ENCODE measurements at places on chromosomes 13 and 19. TPM values are rescaled to one million over a fixed set of nuclear protein-coding genes. Genes with fewer than 3 reads are reported as not detected.

- no peak for DNase-seq
- H3K4me1 ChIP-seq: peaks cover 11% of the 10 kb centered on the region
- H3K27me3 ChIP-seq: peaks cover 86% of the 10 kb centered on the region
- H3K4me3 ChIP-seq: peak overlapping the region; percentile 86
- H3K36me3 ChIP-seq: no peaks in the 10 kb centered on the region
- H3K27ac ChIP-seq: no peak overlapping the region
These were observed 526 bp downstream of the NFIX start for GRCh38 chr19:12995596-12996405.

The ZNF628 gene
- 10.3 TPM for total RNA-seq

The PSG2 gene
- total RNA-seq: not detected

DNA sequence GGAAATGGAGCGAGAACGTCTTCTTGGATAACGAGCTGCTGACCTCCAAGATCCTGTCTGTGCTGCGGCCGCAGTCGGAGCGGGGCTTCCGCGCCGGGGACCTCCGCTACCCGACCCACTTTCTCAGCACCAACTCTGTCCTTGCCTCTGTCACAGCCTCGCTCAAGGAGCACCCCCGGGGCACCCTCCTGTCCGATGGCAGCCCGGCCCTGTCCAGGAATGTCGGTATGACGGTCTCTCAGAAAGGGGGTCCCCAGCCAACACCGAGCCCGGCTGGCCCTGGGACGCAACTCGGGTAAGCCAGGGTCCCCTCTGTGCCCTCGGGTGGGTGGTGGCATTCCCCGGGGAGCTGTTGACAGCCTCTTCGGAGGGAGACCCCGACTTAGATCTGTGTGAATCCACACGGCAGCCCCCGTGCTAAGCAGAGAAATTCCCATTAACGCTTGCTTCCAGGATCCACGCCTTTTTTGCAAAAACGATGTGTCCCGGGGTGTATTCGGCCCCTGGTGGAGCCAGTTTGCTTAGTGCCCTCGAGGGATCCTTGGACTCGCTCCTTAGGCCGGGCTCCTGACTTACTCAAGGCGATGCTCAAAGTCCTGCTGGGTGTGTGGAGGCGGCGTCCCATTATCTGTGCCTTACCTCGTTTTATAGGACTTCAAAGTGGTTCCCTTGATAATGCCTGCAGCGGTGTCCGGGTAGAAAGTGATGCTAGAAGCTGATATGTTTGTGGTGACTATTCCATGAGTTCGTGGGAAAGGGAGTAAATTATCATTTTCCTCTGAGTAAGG is 48.5 kb downstream of the PEX11G start:
- H3K4me1 ChIP-seq: no peaks in the 10 kb centered on the region
- H3K27ac ChIP-seq: no peak overlapping the region
- no peaks in the 10 kb centered on the region for H3K27me3 ChIP-seq
- H3K36me3 ChIP-seq: peaks cover 7% of the 10 kb centered on the region
- H3K4me3 ChIP-seq: no peak overlapping the region

The GNG8 gene
- 2.4 TPM for total RNA-seq

DNA sequence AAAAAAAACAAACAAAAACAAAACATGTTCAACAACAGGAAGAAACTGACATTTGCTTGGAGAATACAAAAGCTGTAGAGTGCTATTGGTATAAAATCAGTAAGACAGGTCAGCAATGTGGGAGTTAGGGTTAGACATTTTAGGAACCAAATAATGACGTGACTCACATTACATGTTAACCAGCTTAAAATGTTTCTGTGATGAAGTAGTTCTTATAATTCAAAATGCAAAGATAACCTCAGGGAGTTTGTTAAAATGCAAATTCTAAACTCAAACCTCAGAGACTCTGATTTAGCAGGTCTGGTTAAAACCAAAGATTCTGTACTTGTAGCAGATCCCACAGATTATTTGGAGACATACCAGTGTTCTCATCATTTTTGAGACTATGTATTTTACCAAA is 549.4 kb upstream of the SLITRK1 start:
- no peaks in the 10 kb centered on the region for H3K36me3 ChIP-seq
- no peak overlapping the region for H3K27ac ChIP-seq
- no peak overlapping the region for H3K4me3 ChIP-seq
- no peak for DNase-seq
- no peaks in the 10 kb centered on the region for H3K27me3 ChIP-seq
- H3K4me1 ChIP-seq: peaks cover 7% of the 10 kb centered on the region

The EDDM13 gene
- not detected for total RNA-seq

DNA sequence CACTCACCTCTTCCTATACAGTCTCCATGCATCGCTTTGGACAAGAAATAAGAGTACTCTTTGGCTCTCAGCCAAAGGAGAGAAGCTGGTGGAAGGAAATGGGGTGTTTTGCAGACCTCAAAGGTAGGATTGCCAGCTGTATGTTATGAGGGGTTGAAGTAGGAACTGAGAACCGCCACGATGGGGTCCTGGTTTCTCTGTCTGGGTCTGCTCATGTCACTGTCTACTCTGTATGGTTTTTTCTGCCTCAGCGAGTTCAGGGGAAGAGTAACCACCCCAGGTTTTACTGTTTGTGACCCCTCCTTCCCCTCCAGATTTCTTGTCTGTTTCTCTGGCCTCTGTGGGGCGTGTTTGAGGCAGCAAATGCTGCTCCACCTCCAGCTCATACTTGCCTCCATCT is 4.1 kb downstream of the ZNF805 start:
- no peaks in the 10 kb centered on the region for H3K27me3 ChIP-seq
- H3K4me1 ChIP-seq: peaks cover 25% of the 10 kb centered on the region
- peak; percentile 16 for DNase-seq
- peaks cover 11% of the 10 kb centered on the region for H3K36me3 ChIP-seq
- H3K27ac ChIP-seq: no peak overlapping the region
- peak overlapping the region; percentile 39 for H3K4me3 ChIP-seq

The IGSF23 gene
- 0.93 TPM for total RNA-seq

The ZIM2 gene
- not detected for total RNA-seq

DNA sequence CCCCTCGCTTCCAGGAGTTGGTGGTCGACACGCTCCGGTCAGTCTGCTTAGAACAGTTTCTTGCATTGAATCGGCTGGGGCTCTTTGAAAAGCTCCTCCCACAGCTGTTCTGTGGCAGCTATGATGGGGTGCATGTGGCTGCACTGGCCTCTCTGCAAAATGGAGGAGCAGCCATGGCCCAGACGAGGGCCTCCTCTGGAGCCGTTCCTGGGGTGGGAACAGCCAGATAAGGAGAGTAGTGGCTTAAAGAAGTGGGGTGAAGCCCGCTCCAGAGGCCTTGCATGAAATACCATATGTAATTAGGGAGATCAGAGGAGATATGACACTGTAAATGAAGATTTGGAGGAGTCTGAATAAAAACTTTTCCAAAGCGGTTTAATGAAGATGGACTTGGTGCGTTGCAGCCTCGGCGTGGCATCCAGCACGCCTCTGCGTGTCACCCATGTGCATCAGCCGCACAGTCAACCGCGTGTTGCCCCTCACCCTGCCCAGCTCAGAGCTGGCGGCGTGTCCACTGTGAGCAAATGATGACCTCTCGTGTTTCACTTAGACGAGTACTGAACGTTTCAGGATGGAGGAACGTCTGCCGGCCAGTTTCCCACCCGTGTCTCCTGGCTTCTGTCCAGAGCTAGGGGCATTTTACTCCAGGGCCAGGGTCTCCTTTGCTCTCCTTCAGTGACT is 199.2 kb downstream of the TEX29 start:
- no peak overlapping the region for H3K4me3 ChIP-seq
- H3K27me3 ChIP-seq: peaks cover 27% of the 10 kb centered on the region
- no peaks in the 10 kb centered on the region for H3K4me1 ChIP-seq
- peak; percentile 52 for DNase-seq
- H3K27ac ChIP-seq: no peak overlapping the region

- no peak within 1 kb of the TSS for H3K4me3 ChIP-seq
- no peaks in the 10 kb centered on the region for H3K27me3 ChIP-seq
- DNase-seq: no peak
- H3K27ac ChIP-seq: no peak within 1 kb of the TSS
- H3K4me1 ChIP-seq: no peaks in the 10 kb centered on the region
- no peaks in the 10 kb centered on the region for H3K36me3 ChIP-seq
These were observed at the start of gene LAIR2 for GRCh38 chr19:54502518-54503048. TSS of gene LAIR2 (plus strand) at chr19:54502831. CDS start at chr19:54502919, 88 bp downstream.

DNA sequence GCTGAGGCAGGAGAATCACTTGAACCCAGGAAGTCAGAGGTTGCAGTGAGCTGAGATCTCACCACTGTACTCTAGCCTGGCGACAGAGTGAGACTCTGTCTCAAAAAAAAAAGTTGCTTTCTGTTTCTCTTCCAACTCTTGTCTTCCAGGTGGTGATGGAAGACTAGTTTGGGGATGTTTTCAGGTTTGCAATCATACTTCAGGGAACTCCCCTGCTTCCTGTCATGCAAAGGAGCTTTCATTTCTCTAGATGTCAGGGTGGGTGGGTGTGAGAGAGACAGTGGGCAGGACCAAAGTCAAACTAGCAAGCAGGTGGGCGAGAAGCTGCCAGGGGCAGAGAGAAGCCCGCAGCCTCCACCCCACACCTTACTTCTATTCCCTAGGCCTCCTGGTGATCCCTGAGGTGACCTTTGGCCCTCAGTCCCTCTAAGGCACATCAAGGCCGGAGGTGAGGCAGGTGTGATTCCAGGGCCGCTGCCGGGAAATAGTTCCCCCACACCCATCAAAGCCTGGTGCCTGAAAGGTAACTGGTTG is 25.7 kb downstream of the CCNE1 start:
- H3K4me1 ChIP-seq: peaks cover 14% of the 10 kb centered on the region
- no peak overlapping the region for H3K27ac ChIP-seq
- H3K36me3 ChIP-seq: no peaks in the 10 kb centered on the region
- no peak overlapping the region for H3K4me3 ChIP-seq
- DNase-seq: no peak

DNA sequence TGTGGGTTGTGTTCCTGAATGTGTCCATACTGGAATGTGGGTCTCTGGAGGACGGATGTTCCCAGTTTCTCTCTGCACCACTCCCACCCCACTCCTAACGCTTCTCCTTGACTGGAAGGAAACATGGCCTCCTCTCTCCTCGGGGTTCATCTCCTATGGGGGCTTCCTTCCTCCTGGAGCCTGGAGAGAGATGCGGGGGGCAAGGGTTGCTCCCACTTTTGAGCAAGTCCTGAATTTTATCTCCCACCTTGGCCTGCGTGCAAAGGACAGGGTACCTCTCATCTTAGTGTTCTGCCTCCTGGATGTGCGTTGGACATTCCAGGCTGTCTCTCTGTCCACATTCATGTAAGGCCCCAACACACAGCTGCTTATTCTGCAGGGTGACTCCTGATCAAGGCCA is 52.5 kb upstream of the UQCRFS1 start:
- H3K27me3 ChIP-seq: peaks cover 30% of the 10 kb centered on the region
- no peak overlapping the region for H3K27ac ChIP-seq

GRCh38 chr19:14023404-14024235 is 4.3 kb upstream of the RLN3 start:
- DNase-seq: no peak
- H3K27me3 ChIP-seq: peaks cover 7% of the 10 kb centered on the region
- no peaks in the 10 kb centered on the region for H3K36me3 ChIP-seq
- no peak overlapping the region for H3K4me3 ChIP-seq
- H3K27ac ChIP-seq: peak overlapping the region; percentile 53
- peaks cover 11% of the 10 kb centered on the region for H3K4me1 ChIP-seq

DNA sequence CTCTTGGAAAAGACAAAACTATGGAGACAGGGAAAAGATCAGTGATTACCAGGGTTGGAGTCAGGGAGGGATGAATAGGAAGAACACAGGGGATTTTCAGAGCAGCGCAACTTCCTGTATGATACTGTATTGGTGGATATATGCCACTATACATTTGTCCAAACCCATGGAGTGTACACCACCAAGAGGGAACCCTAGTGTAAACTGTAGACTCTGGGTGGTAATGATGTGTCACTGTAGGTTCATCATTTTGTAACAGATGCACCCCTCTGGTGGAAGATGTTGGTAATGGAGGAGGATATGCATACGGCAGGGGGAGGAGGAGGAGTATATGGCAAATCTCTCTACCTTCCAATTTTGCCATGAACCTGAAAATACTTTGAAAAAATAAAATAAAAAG is 68.1 kb downstream of the UFM1 start:
- H3K36me3 ChIP-seq: no peaks in the 10 kb centered on the region
- no peak overlapping the region for H3K27ac ChIP-seq
- no peak for DNase-seq
- H3K27me3 ChIP-seq: no peaks in the 10 kb centered on the region

- peaks cover 54% of the 10 kb centered on the region for H3K27me3 ChIP-seq
- DNase-seq: no peak
- H3K27ac ChIP-seq: no peak overlapping the region
- H3K4me3 ChIP-seq: no peak overlapping the region
- H3K4me1 ChIP-seq: peaks cover 3% of the 10 kb centered on the region
These were observed 332.2 kb downstream of the TEX29 start for GRCh38 chr13:111652676-111653075.

- no peak overlapping the region for H3K27ac ChIP-seq
- no peaks in the 10 kb centered on the region for H3K36me3 ChIP-seq
- H3K27me3 ChIP-seq: peaks cover 5% of the 10 kb centered on the region
These were observed 12.9 kb downstream of the LMTK3 start for GRCh38 chr19:48498595-48499311.

- no peak overlapping the region for H3K27ac ChIP-seq
- DNase-seq: no peak
- H3K4me1 ChIP-seq: peaks cover 4% of the 10 kb centered on the region
- no peaks in the 10 kb centered on the region for H3K36me3 ChIP-seq
These were observed 7.6 kb upstream of the HMG20B start for GRCh38 chr19:3565139-3565538.

GRCh38 chr13:30545320-30545719 is 72.4 kb upstream of the USPL1 start:
- DNase-seq: no peak
- H3K4me3 ChIP-seq: no peak overlapping the region
- no peaks in the 10 kb centered on the region for H3K4me1 ChIP-seq
- no peak overlapping the region for H3K27ac ChIP-seq
- H3K27me3 ChIP-seq: no peaks in the 10 kb centered on the region

DNA sequence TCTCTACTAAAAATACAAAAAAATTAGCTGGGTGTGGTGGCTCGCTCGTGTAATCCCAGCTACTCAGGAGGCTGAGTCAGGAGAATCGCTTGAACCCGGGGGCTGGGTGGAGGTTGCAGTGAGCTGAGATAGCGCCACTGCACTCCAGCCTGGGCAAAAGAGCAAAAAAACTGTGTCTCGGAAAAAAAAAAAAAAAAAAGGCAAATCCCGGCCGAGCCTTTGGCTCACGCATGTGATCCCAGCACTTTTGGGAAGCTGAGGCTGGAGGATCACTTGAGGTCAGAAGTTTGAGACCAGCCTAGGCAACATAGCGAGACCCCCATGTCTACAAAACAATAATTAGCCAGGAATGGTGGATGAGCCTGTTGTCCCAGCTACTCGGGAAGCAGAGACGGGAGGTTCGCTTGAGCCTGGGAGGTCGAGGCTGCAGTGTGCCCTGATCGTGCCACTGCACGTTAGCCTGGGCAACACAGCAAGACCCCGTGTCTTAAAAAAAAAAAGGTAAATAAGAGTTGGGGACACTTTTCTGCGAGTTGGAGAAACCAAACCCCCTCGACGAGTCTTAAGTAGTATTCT is 574 bp upstream of the GPX4 start:
- no peak for DNase-seq
- H3K36me3 ChIP-seq: no peaks in the 10 kb centered on the region
- peak overlapping the region; percentile 64 for H3K27ac ChIP-seq
- H3K4me3 ChIP-seq: peak overlapping the region; percentile 61
- H3K27me3 ChIP-seq: no peaks in the 10 kb centered on the region

The RFPL4A gene
- not detected for total RNA-seq

GRCh38 chr19:55169136-55169535 is 2.7 kb upstream of the DNAAF3 start:
- peaks cover 9% of the 10 kb centered on the region for H3K4me1 ChIP-seq
- H3K27ac ChIP-seq: no peak overlapping the region
- no peak for DNase-seq
- no peak overlapping the region for H3K4me3 ChIP-seq

The CD177 gene
- total RNA-seq: 0.29 TPM

The ACP5 gene
- total RNA-seq: 3.2 TPM

All from type B pancreatic cell (in vitro differentiated cells).